ENCODE measurements at places on chromosomes 4 and X.

DNA sequence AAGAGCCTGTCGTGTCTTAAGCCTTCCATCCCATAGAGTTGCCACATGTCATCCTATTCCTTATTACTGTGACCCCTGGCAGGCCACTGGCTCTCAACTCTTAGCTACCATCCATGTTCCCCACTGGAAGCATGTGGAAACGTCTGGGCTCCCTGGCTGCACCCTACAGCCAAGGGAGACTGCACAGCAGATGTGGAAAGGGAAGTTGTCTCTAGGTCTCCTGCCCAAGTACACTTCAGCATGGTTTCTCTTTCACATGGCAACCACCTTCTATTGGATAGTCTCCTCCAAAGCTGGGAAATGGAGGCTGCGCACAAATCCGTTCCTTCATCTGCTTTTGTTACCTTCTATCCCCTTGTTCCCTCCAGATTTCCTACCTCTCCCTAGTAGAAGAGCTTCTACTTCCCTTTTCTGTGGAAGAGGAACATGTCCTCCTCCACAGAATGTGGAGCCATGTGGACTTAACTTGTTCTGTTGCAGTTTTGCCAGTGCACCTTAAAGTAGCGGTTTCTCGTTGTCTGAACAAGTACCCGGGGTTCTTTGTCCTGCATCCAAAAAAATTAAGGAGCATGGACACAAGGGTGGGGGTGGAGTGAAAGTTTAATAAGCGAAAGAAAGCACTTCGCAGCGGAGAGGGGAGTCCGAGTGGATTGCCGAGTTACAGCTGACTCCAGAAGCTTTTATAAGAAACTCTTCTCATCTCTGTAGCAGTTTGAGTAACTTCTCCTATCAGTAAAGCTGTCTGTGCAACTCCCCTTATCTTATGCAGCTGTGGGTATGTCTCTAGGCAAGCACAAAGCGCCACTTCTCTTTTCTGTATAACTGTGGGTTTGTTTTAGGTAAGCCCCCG, 52.5 kb downstream of the HMGB2 start:
- DNase-seq: no peak

GRCh38 chr4:71259911-71260331, 78.9 kb upstream of the SLC4A4 start:
- DNase-seq: no peak

DNA sequence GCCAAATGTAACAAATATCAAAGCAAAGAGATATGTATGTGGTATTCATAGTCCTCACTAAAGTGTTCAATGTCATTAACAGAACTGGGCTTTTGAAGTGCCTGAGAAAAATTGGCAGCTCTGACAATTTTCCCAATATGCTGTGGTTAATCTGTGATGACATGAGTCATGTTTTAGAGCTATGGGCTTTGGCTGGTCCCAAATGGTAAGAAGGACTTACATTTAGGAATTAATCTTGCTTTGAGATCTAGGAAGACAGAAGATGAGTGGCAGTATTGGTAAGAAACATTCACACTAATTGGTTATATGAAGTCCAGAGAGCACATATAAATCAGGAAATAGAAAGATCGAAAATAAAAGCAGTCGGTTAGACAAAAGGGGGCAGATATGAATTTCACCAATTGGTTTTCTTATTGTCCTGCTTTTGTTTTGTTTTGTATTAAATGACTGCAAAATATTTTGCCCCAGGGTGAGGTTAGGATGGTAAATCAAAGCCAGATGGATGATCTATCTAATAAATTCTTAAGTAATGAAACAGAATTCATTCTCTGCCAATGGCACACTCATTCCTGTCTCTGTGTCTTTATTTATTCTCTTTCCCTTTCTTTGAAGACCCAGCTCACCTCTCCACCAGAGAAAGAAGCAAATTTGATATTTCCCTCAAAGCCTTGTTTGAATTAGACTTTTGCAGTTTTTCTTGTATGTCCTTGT, 993.1 kb downstream of the RPA4 start:
- no peak for DNase-seq

GRCh38 chr4:138021139-138021830, 220.9 kb downstream of the SLC7A11 start:
- no peak for DNase-seq

- no peak for DNase-seq
These were observed 142.9 kb upstream of the MBNL3 start for GRCh38 chrX:132631579-132632232.

DNA sequence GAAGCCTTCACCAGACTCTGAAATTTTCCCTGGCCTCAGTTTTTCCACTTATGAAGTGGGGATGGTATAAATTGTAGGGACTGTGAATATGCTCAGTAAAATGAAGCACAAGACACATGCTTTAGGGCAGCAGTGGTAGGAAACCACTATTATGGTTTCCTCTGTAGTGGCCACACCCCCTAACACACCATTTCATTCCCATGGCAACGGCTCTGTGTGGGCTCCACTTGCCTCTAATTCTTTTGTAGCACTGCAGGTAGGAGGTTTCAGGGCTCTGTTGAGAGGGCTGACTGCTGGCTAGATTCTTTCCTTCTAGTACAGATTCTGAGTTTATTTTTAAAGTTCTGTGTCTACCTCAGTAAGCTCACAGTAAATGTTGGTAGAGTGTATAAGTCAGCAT, 3.5 kb upstream of the VMA21 start:
- no peak for DNase-seq

DNA sequence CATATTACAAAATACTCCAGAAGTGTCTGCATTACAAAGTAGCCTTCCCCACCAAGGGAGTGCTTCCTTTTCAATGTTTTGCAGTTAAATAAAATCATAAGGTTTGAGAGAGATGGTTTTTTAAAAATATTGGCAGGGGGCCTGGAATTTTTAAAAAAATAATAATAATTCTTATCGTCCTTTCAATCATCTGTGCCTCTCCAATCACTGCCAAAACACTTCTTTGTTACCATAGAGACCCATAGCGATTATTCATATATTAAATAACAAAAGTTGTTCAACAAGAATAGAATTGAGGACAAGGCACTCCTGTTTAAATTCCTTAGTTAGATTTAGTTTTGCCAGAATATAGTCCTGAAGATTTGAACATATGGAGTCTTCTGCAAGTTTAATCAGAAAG, 203.1 kb downstream of the FAT4 start:
- DNase-seq: no peak

GRCh38 chr4:73221734-73222133, 36.9 kb downstream of the ANKRD17 start:
- DNase-seq: no peak

DNA sequence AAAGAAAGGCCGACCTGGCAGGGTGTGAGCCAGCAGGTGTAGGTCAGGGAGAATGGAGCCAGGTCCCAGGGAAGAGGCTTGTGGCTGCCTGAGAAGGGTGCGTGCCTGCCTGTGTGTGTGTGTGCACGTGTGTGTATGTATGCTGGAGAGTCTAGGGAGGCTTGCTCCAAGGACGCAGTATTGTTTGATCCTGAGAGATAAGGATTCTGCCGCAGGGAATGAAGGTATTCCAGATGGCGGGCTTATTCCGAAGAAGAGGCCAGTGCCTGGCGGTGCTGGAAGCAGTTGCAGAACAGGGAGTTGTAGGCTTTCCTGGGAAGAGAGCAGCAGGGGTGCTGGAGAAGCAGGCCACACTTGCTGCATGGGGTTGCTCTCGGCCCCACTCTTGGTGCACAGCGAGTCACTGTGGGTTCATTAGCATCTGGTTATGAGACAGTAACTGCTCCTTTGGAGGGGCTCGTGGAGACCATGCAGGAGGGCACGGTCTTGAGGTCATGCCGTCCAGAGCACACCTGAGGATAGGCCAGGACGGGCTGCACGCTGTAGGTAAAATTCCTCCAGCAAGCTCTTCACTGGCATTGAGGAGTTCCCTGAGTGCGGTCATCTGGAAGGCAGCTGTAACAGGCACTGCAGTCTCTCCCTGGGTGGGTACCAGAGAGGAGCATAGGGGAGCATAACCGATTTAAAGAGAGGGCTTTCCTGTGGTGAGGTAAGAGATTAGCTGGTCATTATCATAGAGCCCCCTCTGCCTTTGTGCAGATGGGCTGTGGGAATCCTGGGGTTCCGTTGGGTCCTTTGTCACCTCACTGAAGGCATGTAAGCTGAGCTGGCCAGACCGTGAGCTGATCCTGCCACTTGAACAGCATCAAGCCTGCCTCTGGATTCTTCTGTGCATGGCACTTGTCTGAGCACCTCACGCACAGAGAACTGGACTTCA, 29.9 kb upstream of the MSANTD1 start:
- DNase-seq: no peak

GRCh38 chr4:77826275-77826674, 7.1 kb upstream of the CNOT6L start:
- DNase-seq: no peak

GRCh38 chr4:47662975-47663374, 174.9 kb downstream of the CORIN start:
- no peak for DNase-seq

GRCh38 chrX:23817979-23818336, 35.0 kb downstream of the SAT1 start:
- no peak for DNase-seq

DNA sequence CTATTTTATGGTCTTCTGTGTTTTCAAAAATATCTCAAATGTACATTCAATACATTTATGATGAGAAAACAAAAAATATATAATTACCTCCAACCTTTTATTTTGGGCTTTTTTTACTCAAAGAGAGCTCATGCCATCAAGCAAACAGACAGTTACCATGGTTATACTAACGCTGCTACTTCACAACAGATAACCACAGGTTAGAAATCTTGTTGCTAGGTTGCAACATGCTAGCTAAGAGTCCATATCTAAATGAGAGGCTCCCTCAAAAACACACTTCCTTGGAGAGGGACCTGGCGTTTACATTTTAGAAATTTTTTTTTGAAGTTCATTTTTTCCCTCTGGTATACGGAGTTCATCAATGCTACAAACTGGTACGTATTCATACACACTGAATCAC, 44.3 kb downstream of the TBC1D9 start:
- DNase-seq: no peak

GRCh38 chr4:54127660-54128059, 27.7 kb downstream of the GSX2 start:
- DNase-seq: no peak

GRCh38 chrX:17403972-17404371, 29.0 kb downstream of the NHS start:
- DNase-seq: no peak

DNA sequence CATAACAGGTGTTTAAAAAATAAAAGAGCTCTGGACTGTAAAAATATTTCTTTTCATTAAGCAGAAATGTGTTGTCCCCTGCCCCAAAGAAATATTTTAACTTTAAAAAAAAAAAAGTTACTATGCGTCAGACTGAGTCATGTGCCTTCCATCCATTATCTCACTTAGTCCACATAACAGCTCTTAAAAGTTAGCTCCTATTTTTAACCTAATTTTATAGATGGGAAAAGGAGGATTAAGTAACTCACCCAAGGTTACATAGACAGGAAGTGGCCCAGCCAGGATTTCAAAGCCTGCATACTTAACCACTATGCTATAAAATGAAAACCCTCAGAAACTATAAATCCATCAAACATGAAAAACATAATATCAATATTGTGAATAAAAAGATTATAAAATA, 97.7 kb downstream of the MANBA start:
- DNase-seq: no peak

DNA sequence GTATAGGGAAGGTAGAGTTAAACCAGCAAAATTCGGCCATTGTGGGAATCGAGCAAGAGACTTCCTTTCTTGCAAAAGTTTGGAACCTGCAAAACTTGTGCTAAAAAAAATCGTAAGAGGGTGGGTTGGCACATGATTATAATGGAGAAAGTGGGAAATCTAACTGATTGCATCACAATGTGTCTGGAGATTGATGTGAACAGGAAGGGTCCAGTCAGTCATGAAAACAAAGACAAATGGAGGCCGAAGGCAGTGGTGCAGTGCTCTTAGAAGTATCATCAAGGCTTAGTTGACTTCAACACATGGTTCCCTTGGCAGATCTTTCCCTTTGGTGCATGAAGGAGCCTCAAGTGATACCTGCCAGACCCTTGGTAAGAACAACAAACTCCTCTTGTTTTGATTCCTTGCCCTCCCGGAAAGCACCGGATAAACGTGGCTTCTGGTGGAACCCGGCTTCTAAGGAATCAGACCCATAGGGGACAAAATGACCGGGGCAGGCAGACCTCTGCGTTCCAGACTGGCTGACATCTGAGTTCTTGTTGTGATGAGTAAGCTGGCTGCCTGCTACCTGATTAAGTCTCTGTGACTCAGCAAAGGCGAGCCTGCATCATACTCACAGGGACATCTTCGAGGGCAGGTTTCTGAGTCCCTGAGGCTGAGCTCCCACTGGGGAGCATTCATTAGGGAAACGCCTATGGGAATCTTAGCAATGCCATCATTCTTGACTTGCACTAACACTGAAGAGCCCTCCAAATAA, 87.7 kb upstream of the MAP3K15 start:
- no peak for DNase-seq

DNA sequence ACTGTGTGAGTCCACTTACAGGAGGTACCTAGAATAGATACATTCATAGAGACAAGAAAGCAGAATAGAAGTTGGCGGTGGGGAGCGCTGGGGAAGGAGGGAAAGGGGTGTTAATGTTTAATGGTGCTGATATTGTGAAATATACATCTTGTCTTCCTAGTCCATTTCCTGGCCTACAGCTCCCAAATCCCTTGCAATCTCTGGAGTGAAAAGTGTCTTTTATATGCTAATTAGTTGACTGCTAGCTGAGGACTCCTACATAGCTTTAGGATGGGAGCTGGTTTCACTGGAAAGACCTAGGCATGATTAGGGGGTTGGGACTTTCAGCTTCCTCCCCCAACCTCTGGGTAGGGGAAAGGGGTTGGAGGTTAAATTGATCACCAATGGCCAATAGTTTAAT, 36.0 kb downstream of the FUNDC1 start:
- DNase-seq: no peak

GRCh38 chr4:617644-618641, 7.4 kb upstream of the PDE6B start:
- no peak for DNase-seq

- no peak for DNase-seq
These were observed 132.6 kb downstream of the ANAPC4 start for GRCh38 chr4:25509646-25510045.

GRCh38 chr4:77347351-77347966, 190.5 kb downstream of the CCNG2 start:
- no peak for DNase-seq

GRCh38 chrX:24341795-24342194, 18.6 kb upstream of the SUPT20HL1 start:
- no peak for DNase-seq

GRCh38 chrX:2577844-2578466, 77.2 kb upstream of the DHRSX start:
- no peak for DNase-seq

Data from NCI-H1930 (cell line).